ENCODE measurements at places on chromosomes 2 and 18. TPM values are rescaled to one million over a fixed set of nuclear protein-coding genes. Genes with fewer than 3 reads are reported as not detected.
A peak's percentile ranks its signal among the peaks of the same experiment; 100 is the strongest.

- no peak for DNase-seq
Observed at GRCh38 chr18:80210312-80211083, 36.8 kb downstream of the PARD6G start.

DNA sequence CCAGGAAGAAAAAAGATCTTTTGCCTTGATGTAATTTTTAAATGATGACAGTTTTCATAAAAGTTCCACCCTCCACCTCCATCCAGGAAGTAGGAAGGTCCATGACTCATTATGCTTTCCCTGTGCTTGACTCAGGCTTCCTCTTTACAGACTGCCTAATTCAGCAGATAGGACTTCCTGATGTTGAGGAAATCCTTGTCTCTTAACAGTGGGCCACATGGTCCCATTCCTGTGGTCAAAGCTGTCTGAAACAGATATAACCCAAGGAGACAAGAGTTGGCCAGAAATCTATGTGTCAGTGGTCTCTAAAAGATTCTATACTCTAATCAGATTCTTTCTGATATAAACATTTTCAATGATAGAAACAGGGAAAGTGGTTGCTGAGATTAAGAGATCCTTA is 119.1 kb downstream of the BAZ2B start:
- peak; percentile 87 for DNase-seq

GRCh38 chr2:20488201-20488641 is 41.3 kb downstream of the RHOB start:
- no peak for DNase-seq

GRCh38 chr2:105489168-105489878 is 90.5 kb upstream of the FHL2 start:
- DNase-seq = no peak

GRCh38 chr2:126527836-126528490 is 128.0 kb upstream of the GYPC start:
- peak; percentile 30 for DNase-seq

- no peak for DNase-seq
Observed at GRCh38 chr2:201915446-201915845, 109.1 kb downstream of the CDK15 start.

- no peak for DNase-seq
Observed at GRCh38 chr2:129744649-129745048, 234.8 kb upstream of the RAB6C start.

GRCh38 chr18:77765468-77765867 is 515.8 kb downstream of the GALR1 start:
- DNase-seq = no peak

GRCh38 chr18:80023173-80023572 is 11.1 kb upstream of the RBFA start:
- DNase-seq = no peak

DNA sequence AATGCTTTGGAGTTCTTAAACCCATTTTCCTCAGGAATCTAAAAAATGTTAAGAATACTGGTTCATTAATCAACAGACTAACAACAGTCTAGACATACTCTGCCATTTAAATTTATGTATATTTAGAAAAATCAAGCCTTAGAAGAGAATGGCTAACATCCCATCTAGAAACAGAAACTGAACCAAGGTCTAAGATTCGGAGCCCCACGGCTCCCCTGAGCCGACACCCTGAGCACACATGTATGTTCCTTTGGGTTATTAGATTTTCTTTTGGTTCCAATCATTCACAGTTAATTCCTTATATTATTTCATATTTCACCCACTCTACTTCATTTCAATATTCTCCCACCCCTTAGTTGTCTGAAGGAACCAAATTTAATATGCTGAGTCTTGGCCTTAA is 94.8 kb upstream of the HNRNPA3 start:
- no peak for DNase-seq

DNA sequence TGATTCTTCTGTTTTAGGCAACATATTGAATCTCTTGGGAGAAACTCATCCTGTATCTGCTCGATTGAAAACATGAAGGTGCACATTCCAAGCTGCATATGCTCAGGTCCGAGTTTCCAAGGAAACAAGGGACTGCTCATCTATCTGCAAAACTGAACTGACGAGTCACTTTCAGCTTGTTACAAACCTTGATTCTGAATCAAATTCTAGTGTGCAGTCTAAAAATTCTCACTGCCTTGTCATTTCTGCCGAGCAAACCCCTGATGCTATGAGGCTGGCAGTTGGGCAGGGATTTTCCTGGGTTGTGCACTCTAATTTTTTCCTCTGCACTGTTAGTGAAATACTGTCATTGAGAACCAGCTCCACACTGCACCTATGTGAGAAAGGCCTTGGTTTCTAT is 101.3 kb upstream of the ETAA1 start:
- peak; percentile 15 for DNase-seq

GRCh38 chr2:108407864-108408729 is 30.3 kb downstream of the SULT1C4 start:
- DNase-seq = no peak

GRCh38 chr2:168896783-168897182 is 4.3 kb upstream of the G6PC2 start:
- DNase-seq = no peak

DNA sequence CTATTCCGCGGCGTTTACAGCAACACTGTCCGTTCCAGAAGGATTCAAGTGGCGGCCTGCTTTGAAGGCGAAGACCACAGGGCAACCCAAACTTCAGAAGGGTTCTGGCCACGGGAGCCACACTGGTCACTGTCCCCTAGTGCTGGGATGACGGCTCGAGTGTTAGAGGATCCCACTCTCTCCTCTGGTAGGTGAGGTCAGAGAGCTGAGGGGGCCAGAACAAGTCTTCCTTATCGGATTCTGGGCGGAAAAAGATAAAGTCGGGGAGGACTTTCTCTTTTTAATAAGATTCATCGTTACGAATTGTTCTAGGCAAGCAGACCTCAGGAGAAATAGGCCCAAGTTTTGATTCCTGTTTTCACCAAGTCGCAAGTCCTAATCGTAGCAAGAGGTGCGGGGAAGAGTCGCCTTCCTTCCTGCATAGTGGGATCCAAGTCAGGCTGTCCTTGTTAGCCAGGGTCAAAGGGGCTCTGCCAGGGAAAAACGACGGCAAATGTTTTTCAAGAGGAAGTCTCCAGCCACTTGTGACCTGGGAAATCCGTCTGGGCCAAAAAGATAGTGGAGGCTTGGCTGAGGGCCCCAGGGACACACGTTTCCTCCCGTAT is 864 bp upstream of the MYL12A start:
- no peak for DNase-seq

- no peak for DNase-seq
Observed at GRCh38 chr2:235688511-235689426, 194.9 kb downstream of the AGAP1 start.

- DNase-seq = no peak
Observed at GRCh38 chr2:3320910-3321605, 56.6 kb downstream of the EIPR1 start.

DNA sequence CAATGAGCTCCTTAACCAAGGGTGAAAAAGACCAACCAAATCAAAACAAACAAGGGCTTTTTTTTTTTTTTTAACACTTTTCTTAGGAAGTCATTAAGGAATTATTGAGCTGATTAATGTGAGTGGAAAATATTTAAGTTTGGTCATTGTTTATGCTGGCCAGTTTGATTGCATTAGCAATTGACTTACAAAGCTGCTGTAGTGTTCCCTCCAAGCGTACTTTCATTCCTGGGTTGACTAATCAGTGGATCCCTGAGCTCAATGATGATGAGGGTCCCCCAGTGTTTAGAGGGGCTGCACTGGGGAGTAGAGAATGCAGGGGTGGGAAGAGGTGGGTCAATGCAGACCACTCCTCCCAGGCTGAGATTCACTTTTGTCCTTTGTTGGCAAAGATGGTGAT is 119.3 kb downstream of the PRKCE start:
- DNase-seq = no peak

DNA sequence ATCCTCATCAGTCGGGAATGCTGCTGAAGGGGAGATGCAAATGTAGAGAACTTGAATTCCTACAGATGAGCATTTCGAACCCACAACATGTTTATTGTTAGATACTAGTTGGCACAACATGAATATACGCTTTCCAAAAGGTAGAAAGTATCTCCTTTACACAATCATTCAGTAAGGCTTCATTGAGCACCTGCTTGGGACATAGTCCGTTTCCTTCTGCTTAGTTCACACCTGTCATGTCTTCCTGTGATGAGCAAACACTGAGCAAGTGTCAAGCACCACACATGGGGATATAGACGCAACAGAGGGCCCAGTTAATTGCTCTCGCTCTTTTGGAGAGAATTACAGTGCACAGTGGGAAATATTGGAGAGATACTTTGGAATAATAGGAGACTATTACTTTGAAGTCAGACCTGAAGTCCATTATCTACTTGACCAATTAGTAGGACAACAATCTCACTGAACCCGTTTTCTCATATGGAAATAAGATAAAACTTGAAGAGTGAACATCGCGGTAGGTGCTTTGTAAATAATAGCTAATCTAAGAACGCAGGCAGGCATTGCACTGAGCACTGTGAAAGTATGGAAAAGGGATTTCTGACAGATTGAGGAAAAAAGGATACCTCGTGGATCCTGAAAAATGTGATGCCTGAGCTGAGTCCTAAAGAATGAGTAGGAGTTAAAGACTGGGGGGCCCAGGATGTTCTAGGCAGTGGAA is 1.2 kb downstream of the CPSF3 start:
- no peak for DNase-seq

DNA sequence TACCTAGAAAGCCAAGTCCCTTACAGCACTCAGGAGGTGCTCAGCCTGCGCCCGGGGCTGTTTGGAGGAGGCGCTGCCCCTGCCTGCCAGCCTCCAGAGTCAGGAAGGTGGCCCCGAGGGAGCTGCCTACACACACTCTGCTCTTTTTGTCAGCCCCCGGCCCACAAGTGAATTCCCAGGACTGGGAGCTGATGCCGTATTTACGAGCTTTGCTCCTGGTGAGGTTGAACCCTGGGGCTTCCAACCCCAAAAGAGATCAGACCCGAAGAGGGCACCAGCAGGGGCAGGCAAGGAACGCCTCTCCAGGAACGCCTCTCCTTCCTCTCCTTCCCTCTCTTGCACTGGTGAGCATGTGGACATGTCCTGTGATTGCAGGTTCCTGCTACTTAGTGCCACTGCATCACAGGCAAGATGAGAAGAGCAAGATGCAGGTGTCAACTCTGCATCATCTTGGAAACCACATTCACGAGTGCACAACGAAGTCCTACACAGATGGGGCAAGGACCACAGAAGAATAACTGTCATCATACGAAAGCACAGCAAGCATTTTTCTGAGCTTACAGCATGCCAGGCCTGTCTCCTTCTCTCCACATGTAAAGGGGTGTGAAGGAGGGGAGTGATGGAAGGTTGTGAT is 126.7 kb downstream of the NDUFA10 start:
- DNase-seq = no peak

DNA sequence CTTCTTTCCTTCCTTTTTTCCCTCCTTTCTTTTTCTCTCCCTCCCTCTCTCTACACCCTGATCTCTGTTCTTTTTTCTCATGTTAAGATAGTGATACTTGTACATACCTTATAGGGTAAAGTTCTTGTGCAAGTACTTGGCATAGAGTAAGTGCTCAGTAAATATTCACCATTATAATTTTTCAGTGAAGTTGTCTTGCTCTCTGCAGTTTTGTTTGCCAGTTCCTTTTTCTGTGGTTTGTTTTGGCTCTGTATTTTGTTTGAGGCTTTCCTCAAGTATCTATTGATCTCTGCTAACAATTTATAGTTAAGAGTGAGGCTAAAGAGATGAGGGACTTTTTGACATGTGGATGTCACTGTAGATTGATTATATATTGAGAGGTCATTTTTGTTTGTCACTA is 48.0 kb downstream of the MTX2 start:
- no peak for DNase-seq

DNA sequence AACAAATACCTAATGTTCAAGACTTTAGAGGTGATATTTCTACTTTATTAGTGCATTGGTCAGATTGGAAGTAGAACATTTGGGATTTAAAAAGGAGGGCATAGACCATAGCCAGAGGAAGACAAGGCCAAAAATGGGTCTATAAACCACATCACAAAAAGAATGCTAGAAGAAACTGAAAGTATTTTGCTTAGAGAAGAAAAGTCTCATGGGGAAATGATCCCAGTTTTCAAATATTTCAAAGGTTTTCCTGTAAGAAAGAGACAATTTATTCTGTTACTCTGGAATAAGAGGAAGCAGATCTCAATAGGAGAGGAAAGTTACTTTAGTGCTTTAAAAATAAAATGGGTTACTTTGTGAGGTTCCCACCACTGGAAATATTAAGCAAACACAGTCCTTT is 341.4 kb downstream of the TNS1 start:
- DNase-seq = no peak

DNA sequence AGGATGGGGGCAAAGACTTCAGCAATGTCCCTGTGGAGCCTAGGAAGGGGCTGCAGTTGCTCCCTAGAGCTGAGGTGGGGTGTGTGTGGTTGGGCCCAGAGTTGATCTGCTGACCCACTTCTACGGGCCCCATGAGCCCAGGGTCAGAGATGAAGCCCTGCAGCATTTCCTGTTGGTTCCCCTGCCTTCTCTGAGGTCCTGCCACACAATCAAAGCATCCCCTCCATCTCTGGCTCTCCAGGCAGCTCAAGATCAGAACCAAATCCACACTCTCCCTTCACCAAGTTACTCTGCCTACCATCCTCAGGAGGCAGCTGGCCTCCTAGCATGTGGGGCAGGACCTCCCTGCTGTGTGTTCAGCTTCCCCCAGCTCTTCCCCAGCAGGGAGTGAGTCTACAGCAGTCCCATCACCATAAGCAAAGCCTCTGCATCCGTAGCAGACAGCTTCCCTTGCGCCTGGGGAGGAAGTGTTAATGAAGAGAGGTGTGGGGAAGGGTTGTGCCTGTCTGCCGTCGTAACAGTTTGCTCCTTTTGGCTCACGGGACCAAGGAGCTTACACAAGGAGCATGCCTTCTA is 26.9 kb downstream of the TMEM247 start:
- no peak for DNase-seq

- peak; percentile 95 for DNase-seq
Observed at GRCh38 chr18:41761333-41762018, 193.6 kb upstream of the PIK3C3 start.

DNA sequence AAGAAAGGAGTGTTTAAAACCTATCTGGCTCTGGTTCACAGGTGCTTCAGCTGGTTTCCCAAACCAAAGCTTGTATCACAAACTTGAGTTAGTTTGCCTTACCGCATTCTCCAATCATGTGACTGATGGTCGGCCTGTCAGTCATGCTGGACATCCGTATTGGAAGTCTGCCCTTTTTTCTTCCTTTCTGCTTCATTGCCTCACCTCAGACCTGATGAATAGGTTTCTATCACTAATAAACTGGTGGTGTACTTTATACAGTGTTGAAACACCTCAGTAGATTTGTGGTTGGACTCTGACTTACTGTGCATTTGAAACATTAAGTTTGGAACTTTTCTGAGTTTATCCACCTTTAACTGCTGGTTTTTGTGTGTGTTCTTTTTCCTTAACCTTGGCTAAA is 84.1 kb downstream of the R3HDM1 start:
- no peak for DNase-seq

GRCh38 chr2:102291319-102292075 is 19.9 kb upstream of the IL1RL1 start:
- no peak for DNase-seq

GRCh38 chr18:73785300-73785699 is 362.3 kb downstream of the FBXO15 start:
- DNase-seq = no peak

GRCh38 chr2:69171116-69171896 is 158.3 kb downstream of the ANTXR1 start:
- peak; percentile 38 for DNase-seq

GRCh38 chr2:98730053-98730706 is 752 bp downstream of the MGAT4A start:
- DNase-seq = no peak

The SATB2 gene
- total RNA-seq = 8.0 TPM

The KLHL30 gene
- total RNA-seq = 0.11 TPM

The SFTPB gene
- total RNA-seq = not detected

The M1AP gene
- total RNA-seq = 0.38 TPM

The SERPINB4 gene
- not detected for total RNA-seq

The ITPRID2 gene
- total RNA-seq = 247 TPM

The RTTN gene
- 13.6 TPM for total RNA-seq

The SULT1C4 gene
- total RNA-seq = not detected

The APOB gene
- not detected for total RNA-seq

The MEP1B gene
- not detected for total RNA-seq
